ENCODE measurements at places on chromosomes 16 and 17. TPM values are rescaled to one million over a fixed set of nuclear protein-coding genes. Genes with fewer than 3 reads are reported as not detected.

C1QTNF1 gene
- 108 TPM for total RNA-seq

HGS gene
- 101 TPM for total RNA-seq

TP53TG3D gene
- not detected for total RNA-seq

GRAP gene
- 3.6 TPM for total RNA-seq

ABAT gene
- 29.9 TPM for total RNA-seq

TNRC6C gene
- total RNA-seq: 36.7 TPM

AP2B1 gene
- 164 TPM for total RNA-seq

RGS11 gene
- total RNA-seq: 4.5 TPM

DNA sequence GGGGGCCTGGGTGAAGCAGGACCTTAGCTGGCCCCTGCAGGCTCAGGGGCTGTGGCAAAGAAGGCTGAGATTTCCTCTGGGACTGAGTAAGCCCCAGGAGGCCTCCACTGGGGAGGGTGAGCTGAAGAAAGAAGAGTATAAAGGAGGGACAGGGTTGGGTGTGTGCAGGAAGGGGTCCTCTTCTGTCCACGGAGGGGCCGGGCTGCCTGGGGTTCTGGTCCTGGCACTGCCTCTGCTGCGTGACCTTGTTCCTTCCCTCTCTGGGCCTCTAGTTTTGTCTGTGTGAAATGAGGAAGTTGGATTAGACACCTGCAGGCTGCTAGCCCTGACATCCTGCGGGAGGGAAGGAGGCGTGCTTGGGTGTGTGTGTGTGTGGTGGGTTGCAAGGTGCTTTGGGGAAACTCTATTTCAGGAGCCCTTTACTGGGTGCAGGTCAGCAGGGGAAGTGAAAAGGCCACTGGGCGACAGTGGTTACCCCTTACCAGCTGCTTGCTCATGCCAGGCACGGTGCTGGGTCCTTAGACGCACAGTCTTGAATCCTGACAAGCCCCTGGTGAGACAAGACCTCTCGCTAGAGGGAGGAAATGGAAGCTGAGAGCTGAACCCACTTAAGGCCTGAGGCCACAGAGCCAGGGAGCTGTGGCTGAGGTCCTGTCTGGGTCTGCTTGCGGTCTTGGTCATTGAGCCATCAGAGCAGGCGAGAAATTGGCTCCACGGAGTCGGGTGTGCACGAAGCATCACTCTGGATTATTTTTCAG, 60.7 kb downstream of the OR1D5 start:
- no peak for DNase-seq

DNA sequence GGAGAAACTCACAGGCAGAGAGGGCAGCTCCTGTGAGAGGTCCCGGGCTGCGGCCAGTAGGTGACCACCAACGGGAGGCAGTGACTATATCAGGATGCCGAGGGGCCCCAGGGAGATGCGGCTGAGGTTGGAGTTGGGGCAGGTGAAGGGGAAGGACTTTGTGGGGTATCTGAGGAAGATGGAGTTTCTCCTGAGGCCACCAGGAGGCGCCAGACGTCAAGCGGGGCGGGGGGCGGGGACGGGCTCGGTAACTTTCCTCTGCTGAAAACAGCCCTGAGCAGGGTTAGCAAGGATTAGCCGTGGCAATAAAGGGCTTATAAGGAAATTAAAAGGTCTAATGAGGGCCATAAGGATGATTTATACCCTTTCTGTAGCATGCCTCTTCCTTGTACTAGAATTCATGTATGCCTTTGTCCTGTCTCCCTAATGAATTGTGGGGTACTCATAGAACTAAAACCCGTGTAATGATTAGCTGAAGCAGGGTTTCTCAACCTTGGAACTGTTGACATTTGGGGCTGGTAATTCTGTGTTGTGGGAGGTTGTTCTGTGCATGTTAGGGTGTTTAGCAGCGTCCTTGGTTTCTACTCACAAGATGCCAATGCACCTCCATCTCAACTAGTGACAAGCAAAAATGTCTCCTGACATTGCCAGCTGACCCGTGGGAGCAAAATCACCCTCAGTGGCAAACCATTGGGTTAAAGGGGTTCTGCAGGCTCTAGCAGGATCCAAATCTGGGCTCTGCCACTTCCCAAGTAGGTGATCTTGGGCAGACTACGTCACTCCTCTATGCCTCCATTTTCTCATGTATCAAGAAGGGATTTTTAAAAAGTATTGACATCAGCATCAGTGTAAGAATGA, 74.8 kb upstream of the GRIN2A start:
- DNase-seq: no peak

GRCh38 chr17:49146620-49147306, 14.2 kb downstream of the B4GALNT2 start:
- no peak for DNase-seq

GRCh38 chr16:527015-527903, at the start of gene CAPN15:
CAPN15 (plus strand) TSS chr16:527712; CDS start chr16:546839, 19,127 bp downstream.
- peak; percentile 90 for DNase-seq

DNA sequence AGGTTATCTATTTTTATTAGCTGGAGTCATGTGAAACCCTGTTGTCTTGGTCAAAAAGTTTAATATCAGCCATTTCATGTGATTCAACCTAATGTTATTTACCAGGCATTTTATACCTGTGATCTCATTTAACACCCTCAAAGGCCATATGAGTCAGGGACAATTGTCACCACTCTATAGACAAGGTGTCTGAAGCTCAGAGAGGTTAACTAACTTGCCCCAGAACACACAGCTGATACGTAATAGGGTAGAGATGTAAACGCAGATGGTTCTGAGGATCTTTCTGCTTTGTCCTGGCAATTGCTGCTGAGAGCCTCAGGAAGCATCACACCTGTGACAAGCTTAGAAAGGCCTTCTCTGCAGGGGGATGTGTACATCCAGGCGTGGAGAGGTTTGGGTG, 4.9 kb downstream of the CD300A start:
- no peak for DNase-seq

- DNase-seq: peak; percentile 76
Measured at GRCh38 chr17:869086-869485, 86.9 kb downstream of the MRM3 start.

GRCh38 chr16:70158261-70158939, 15.2 kb upstream of the CLEC18C start:
- peak; percentile 39 for DNase-seq

DNA sequence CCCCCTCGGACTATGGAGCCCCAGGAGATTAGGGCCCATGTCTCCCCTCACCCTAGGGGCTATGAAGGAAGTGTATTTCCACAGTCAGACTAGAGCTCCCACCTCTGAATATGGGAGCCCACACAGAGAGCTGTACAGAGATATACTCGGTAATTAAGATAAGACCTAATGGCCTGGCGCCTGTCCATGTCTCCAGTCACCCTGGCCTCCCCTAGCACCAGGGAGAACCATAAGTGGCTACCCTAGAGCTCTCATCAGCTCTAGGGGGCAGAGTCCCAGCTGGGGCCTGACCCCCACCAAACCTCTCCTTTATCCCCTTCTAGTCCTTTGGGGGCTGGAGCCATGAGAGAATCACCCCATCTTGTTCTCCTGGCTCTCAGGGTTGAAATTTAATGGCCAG, 2.4 kb downstream of the TMEM101 start:
- DNase-seq: no peak

DNA sequence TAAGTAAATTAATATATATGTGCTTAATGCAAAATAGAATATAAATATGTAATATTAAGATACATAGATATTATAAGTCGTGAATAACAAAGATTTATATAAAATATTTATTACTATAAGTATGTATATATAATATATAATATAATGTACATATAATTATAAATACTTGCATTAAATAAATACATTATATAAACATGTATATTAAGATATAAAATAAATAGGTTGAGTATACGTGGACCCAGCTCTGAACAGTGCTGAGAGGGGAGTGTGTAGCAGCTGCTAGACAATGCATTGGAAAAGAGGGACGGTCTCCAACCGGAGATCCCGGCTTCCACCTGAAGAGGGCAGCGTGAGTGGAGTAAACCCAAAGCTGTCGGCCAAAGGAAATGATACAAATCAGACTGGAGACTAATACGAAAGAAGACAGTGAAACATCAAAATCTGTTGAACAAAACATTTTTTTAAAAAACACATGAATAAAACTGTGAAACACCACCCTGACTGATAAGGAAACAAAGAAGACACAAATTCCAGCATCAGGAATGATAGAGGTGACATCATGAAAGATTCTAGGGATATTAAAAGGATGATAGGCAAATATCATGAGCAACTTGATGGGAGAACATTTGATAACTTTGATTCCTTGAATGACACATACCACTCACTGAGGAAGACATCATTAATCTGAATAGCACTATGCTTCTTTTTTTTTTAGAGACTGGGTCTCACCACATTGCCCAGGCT, 125.4 kb upstream of the CHMP6 start:
- peak; percentile 76 for DNase-seq

DNA sequence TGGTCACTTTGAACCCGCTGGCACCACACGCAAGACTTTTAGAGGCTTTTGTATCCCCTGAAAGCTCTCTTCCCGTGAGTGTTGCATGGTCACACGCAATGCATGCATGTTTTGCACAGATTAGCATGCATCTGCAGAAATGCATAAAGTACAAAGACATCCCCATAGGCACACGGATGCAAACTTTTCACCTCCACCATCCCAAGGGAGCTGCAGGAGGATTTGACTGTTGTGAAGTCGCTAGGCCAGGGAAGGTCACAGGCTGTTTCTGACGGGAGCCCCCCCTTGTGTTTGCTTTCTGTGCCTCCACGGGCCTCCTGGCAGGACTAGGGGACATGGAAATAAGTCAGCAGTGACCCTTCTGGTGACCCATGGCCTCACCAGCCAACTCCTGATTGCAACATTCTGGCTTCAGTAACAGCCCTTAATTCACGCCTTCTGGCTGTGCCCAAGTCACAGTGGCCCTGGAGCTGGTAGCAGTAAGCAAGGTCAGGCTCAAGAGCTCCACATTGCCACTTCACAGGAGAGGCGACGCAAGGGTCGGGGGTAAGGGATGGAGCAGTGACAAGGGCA, 45.1 kb downstream of the SOX9 start:
- DNase-seq: no peak

DNA sequence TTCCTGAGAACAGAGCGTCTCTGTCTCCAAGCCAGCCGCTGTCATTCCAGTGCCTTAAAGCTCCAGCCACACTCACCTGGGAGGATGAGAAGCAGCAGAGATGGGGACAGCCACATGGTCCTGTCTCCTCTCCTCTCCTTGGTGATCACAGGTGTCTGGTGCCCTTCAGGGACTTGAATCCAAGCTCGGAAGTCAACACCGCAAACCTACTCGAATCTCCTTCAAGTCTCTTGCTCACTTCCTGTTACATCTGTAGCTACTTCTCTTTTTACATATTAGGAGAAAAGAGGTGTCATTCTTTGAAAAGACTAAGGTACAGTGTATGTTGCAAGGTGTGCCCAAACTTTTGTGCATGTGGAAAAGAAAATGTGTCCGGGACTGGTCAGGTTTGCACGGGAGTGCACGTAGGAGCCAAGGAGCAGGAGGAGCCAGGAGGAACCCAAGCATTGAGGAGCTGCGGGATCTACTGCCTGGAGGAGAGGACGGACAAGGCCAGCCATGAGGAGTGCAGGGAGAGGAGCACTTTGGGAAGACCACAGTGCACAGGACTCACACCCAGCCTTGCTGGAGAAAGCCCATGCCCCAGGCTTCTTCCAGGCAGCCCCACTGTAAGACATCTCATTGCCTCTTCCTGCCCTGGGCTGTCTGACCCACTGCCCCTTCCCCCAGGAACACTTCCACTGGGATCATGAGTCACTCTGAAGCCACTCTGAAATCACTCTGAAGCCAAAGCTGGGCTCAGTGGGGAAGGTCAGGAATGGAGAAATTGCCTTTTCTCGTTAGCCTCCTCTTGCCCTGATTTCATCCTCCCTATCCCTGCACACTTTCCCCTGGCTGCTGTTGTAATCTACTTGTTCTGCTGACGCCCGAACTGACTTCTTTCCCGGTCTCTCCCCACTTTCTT, at the start of gene CD300LD:
CD300LD (minus strand) TSS at position 197 of the 904 bp plus-strand sequence; CDS start at position 116, 81 bp downstream.
- DNase-seq: no peak

- no peak for DNase-seq
Measured at GRCh38 chr17:14760212-14760611, 459.3 kb downstream of the HS3ST3B1 start.

DNA sequence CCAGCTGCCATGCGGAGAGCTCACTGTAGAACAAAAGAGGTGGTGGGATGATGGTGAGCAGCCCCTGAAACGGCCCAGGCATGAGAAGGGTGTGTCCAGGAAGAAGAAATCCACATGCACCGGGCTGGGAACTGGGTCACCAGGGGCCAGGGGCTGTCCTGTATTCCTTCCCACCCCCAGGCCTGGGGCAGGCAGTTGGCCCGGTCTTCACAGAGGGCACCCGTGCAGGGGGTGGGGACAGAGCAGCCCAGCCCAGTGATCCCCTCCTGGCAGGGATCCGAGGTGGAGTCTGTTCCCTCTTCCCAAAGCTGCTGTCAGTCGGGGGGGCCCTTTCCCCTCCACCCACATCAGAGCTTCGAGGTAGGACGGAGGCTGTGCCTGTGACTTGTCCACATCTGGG, 9.2 kb downstream of the HS3ST6 start:
- DNase-seq: no peak

- DNase-seq: no peak
Measured at GRCh38 chr16:12553191-12553590, 250.5 kb downstream of the CPPED1 start.

GRCh38 chr16:85204242-85205010, 92.2 kb upstream of the CIBAR2 start:
- no peak for DNase-seq

DNA sequence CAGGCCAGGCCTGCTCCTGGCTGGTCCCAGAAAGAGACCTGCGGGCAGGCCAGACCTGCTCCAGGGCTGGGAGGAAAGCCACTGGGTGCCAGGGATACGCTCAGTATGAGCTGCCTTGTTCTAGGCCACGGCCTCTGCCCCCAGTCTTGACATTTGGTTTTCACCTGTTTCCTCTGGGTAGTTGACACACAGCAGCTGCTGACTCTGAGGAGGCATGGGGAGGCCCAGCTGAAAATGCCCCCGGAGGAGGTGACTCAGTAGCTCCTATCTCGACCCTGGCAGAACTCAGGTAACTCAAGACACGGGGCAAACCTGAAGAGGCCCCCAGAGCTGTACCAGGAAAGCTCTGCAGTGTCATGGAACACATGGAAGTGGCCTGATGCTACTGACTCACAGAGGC, 13.9 kb upstream of the ADGRG1 start:
- no peak for DNase-seq

GRCh38 chr16:11742093-11742535, 543 bp downstream of the TXNDC11 start:
- peak; percentile 57 for DNase-seq

DNA sequence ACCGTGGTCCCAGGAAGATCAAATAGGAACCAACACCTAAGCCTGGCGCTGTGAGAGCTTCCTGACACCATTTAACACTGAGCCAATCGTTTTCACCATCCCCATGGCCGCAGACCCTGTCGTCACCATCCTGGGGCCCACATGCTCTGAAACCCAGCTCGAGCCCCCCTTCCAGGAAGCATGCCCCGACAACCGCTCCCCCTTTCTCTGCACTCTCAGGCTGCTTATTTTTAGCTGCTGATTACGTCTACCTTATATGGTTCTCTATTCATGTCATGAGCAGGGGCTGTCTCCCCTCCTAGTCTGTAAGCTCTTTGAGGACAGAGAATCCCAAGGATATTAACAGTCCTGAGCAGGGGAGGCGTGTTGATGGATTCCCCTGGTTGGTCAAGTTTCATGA, 10.5 kb downstream of the SRL start:
- DNase-seq: no peak
